ENCODE measurements at places on chromosomes 7 and 10.
A peak's percentile ranks its signal among the peaks of the same experiment; 100 is the strongest.

- DNase-seq = peak; percentile 20
These were observed 72.5 kb downstream of the C10orf90 start for GRCh38 chr10:126598009-126598408.

GRCh38 chr10:31940839-31941653, 12.4 kb upstream of the ARHGAP12 start:
- no peak for DNase-seq

DNA sequence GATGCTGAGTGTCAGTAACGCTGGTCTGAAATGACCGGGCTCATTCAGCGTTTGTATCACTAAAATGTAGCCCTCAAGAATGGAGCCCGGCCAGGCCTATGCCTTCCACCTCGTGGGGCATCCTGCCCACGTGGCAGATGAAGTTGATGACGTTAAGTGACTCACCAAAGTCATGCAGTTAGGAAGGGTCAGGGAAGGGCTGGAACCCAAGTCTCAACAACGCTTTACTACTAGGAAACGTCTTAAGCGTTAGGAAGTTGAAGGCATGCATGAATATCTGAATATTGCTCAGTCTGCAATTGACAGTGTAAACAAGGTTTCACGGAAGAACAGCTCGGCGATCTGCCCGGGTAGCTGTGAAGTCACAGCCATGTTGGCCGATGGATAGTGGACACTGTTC, 14.0 kb upstream of the UBE3C start:
- no peak for DNase-seq

- DNase-seq = no peak
These were observed 25.2 kb downstream of the SEC23IP start for GRCh38 chr10:119917777-119918176.

DNA sequence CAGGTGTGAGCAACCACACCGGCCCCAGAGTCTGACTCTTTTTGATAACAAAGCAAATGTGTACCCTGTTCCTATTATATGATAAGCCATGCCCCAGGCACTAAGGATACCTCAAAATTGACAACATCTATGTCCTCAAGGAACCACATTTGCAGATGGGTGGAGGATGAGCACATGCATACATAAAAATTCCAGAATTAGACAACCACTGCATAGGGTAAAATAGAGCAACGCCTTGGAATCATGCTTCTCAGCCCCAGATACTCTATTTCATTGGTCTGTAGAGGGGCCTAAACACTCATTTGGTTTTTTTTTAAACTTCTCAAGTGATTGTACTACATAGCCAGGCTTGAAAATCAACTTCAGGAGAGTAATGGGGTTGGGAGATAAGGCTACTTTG, 78.7 kb downstream of the SLC25A13 start:
- no peak for DNase-seq

DNA sequence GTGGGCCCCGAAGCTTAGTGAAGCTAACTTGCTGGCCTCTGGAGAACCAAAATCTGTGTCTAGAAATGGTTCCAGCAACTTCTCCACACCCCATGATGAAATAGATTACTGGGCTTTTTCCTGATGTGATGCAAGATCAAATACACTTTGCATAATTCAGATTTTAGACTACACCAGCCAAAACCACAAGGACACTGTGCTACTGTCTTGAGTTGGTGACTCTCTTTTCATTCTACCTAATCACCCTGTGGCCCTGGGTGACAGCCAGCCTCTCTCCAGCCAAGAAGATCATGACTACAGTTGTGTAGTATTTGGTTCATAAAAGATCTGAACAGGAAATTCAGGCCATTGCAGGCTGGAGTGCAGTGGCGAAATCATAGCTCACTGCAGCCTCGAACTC, 22.2 kb downstream of the AZGP1 start:
- DNase-seq = no peak

GRCh38 chr7:134351424-134351823, 34.7 kb upstream of the SLC35B4 start:
- no peak for DNase-seq

GRCh38 chr10:118835682-118836326, 81.0 kb upstream of the CACUL1 start:
- peak; percentile 29 for DNase-seq

GRCh38 chr10:96820765-96821164, 11.3 kb upstream of the LCOR start:
- no peak for DNase-seq

DNA sequence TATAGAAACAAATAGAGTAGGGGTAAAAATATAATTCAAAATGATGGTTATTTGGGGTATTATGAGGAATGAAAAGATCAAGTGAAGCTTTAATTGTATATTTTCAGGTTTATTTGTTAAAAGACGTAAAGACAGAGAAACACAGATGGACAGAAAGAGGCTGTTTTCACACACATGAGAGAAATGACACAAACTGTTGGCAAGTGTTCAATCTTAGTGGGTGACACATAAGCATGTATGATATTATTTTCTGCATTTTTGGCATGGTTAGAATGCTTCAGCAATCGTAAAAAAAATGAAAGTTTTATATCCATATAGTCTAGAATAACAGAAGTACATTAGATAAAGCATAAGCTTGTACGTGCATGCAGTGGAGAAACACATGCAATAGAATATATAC, 464.4 kb upstream of the AKR1E2 start:
- DNase-seq = no peak

DNA sequence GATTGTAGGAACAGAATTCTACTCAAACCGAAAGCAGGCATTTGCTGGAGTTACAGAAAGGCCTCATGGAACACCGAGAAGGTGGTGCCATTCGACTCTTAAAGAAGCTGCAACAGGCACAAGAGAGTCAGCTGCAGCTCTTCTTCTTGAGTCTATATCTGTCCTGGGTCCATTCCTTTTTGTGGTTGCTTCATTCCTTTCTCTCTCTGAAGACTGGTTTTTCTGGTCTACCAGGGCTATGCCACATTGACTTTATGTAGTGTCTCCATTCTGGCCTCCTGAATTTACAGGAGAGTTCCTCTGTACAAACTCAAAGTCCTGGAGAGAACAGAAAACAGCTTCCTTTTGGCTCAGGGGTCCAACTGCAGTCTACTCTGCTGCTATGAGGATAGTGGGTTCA, 132.8 kb downstream of the CFTR start:
- DNase-seq = no peak

DNA sequence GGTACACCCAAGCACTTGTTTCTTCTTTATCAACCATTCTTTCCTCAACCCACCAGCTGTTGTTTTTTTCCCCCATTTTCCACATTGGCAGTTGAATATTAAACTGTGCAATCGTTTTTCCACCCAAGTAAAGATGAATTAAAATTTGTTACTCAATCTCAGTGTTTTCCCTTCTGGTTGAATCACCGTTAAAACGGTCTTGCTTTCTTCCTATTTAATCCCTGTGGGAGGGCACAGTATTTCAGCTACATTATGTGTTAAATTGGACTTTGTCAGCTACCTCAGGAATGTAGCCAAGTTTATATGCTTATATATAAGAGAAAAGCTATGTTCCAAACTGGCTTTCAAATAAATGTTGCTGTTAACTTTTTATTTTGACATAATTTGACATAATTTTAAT, 19.9 kb downstream of the SLC35G1 start:
- no peak for DNase-seq

- DNase-seq = no peak
These were observed 63.9 kb upstream of the PDGFA start for GRCh38 chr7:583410-584121.

- no peak for DNase-seq
These were observed 25.5 kb upstream of the TRIM24 start for GRCh38 chr7:138434597-138435019.

DNA sequence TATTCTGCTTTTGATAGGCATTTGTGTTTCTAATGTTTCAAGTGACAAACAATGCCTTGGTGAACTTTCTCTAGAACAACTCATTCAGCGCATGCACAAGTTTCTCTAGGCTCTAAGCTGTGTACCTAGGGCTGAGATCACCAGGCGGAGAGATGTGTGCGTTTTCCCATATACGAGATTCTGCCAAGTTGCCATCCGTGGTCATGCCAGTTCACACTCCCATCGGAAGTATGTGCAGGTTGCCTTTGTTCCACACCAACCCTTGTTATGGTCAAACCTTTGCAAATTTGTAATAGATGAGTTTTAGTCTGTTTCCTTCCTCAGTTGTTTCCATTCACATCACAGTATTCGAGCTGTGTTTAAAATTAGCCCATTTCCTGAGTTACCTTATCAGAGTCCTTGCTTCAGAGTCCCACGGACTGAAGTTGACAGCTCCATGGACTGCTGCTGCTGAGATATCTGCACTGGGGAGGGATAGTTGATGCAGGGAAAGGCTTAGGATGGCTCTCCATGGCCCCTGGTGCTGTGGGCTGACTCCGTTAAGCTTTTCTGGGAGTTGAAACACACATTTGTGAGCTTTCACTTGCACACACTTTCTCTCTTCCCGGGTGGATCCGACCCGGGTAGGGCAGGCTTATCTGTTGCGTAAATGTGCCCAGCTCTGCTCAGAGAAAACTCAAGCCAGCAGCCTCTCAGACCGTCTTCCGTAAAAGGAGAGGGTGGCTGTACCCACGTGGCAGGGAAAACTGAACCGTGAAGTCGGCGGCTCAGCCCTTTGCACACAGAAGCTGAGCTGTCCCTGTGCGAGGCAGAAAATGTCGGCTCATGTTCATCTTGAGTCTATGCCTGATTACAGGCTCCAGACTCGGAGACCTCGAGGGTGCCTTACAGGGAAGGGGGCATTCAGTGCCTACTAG, 49.4 kb downstream of the HK1 start:
- DNase-seq = no peak

GRCh38 chr10:130213286-130214080, 77.3 kb downstream of the GLRX3 start:
- no peak for DNase-seq

DNA sequence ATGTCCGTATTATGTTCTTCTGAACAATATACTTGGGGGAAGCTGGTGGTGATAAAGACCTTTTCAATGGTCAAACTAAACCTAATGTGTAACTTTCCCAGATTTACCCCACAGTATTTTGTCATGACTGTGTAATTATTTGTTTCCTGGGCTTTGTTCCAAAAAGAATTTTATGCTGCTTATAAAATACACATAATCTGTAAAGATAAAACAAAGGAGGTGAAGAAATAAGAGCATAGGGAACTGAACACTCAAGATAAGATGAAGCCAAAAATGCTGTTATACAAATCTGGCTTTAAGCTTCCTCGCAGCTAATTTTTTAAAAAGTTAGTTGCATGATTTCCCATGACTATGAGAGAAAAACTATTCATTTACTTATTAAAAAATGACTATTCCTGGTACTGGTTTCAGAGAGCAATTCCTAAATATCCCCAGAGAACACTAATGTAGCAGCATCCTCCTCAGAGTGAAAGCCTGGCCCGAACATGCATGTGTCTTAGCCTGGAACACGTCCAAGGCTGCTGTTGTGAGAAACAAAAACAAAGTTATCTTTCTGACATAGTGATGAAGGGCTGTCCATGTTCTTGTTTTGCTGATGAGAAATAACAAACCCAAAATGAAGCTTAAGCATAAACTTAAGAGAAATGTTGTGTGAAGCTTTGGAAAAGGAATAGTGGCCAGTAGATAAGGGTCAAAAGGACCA, 33.9 kb downstream of the MALSU1 start:
- DNase-seq = no peak

DNA sequence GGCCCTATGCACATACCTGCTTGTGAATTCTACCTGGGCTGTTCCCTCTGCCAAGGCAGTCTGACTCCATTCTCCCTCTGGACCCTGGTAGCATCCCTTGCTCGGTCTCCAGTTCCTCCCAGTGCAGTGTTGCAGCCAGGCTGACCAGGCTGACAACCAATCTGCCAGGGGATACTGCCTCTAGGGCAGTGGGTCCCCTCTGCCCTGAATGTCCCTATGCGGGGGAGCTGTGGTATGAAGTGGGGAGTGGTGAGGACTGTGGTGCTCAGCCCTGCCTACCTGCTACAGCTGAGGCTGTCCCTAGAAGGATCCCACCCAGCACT, 48.0 kb upstream of the CAMK2B start:
- DNase-seq = no peak
